ENCODE measurements at places on chromosomes 6 and 20.
A peak's percentile ranks its signal among the peaks of the same experiment; 100 is the strongest.

DNA sequence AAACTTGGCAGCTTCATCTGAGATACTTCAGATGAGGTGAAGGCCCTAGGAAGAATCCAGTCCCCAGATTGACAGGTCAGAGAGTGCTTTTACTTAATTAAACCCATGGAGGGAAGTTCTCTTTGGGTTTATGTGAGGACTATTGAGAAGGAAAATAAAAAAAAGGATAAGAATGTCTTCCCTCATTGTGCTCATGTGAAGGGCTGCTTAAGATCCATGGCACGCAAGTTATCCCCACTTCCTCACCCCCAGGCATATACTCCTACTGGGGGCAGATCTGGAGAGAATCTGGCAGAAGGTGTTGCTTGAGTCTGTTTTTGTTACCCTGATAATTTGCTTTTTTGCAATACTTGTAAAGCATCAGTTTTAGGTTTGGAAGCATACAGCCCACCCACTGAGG, 322.9 kb upstream of the TFAP2D start:
- DNase-seq, result no peak

DNA sequence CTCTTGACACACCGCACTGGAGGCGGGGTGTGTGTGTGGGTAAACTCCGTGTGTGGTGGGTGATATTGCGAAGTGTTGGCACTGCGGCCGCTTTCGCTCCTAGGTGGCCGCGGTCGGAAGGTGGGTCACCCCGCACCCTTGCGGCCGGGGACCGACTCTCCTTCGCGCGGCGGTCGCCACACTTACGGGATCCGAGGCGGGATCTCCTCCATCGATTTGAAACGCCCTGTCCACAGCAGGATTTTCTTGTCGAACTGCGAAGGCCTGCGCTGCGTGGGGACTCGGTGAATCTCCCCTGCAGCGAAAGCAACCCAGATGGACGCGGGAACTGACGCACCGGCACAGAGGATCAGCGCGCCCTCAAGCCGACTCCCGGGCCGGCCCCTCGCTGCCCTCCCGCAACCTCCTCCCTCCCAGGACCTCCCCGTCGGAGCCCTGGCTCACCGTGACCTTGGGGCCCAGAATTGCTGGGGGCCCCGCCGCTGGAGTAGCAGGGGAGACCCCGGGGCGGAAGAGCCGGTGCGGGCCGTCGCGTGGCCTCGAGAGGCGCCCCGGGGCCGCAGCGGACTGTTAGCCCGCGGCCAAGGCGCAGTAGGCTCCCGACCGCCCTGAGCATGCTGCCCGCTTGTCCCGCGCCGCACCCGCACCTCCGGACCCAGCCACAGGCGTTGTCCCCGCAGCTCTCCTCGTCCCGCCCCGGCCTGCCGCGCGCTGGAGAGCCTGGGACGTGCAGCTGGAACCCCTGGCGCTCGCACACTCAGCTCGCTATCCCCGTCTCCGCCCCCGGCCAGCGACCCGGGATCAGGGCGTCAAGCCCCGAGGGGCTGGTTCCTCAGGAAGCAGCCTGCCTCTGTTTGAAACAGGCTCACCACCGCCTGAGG, at the start of gene FAM162B:
FAM162B (minus strand) TSS at position 759 of the 881 bp plus-strand sequence; CDS start at position 616, 143 bp downstream.
- no peak for DNase-seq

DNA sequence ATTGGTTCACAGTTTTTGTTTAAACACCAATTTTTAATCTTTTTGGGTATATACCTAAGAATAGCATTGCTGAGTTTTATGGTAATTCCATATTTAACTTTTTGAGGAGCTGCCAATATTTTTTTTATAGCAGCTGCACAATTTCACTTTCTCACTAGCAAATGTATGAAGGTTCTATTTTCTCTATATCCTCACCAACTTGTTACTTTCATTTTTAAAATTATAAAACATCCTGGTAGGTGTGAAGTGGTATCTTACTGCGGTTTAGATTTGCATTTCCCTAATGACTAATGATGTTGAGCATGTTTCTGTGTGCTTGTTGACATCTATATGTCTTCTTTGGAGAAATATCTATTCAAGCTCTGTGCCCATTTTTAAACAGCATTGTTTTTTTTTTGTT, 452.1 kb downstream of the GRIK2 start:
- DNase-seq, result no peak

GRCh38 chr20:32982617-32983458, 21.4 kb downstream of the SUN5 start:
- DNase-seq, result no peak

DNA sequence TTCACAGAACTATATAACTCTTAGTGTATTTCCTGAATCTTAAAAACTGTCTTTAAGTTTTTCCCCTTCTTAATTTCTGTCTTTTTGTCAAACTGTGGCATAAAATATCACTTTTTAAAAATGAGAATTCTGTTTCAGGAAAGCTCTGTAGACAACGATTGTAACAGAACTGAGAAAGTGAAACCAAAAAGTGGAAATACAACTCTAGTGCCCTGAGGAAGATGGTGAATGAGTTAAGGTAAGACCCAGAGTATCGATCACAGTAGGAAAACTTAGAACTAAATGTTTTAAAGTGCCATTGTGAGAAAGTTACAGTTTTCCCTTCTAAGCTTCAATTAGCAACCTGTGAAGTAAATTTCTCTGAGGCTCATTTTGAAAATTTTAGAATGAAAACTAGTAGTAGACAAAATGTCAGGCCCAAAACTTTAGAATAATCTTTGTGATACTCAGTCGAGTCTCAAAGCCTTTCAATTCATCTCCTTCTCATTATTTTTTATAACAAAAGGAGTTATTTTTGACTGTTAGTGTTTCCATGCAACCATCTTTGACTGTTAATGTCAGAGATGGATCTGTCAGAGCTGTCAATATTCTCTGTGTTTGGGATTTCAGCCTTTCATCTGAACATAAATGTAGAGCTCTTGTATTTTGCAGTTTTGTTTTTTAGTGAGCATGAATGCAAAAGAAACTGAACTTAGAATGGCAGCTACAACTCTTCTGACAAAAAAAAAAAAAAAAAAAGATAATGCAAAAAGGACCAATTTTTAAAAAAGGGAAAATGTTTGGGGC, 19.0 kb upstream of the TRDN start:
- DNase-seq, result no peak

DNA sequence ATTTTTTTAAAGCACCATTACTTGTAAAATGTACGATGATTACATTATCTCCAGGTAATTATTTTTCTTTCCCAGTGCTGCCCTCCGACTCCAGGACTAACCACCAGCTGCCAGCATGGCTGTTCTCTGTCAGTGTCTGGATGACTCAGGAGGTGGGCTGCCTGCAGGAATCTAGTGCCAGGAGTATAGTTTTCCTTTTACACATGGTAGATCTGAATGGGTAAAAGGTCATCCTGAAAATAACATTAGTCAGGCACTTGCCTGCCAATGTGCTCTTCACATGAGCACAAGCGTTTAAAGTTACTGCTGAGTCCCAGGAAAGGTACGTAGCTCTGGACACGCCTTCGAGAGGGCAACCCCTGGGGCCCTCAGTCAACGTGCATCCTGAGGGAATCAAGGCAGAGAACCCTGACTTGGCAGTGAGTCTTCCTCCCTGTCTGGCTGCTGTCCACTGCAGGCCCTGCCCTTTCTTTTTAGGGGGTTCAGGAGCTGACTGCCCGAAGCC, 2.4 kb downstream of the DYNLT1 start:
- no peak for DNase-seq

- no peak for DNase-seq
Observed at GRCh38 chr6:112360498-112360897, 13.4 kb downstream of the RFPL4B start.

DNA sequence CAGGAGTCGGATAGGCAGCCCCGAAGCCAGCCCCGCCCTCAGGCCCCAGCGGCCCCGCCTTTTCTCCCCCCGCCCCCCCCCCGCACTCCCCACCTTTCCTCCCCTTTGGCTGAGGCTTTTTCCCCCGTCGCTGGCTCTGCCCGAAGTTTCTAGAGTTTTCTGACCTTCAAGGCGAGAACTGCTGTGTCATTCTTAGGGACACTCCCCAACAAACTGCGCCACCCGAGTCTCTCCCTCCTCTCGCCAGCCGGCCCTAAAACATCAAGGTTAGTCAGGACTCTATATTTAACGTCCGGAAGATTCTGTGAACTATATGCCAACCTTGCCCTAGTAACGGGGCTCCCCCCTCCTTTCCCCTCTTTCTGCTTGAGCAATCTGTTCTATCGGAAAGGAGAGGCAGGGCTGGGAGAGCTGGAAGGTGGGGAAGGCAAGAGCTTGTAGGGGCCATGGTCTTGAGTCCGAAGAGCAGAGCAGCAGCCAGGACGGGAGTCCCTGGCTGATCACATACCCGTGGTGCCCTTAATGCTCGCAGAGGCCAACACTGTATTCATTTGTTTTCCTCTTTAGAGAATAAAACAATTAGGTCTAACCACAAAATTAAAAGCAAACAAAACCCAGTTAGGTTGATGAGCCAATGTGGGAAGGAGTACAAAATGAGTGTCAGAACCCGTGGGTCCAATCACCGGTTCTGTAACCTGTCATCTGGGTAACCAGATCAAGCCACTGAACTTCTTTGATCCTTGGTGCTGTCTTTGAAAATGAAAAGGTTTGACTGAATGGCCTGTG, 5.3 kb upstream of the HSPA1B start:
- DNase-seq, result peak; percentile 88

DNA sequence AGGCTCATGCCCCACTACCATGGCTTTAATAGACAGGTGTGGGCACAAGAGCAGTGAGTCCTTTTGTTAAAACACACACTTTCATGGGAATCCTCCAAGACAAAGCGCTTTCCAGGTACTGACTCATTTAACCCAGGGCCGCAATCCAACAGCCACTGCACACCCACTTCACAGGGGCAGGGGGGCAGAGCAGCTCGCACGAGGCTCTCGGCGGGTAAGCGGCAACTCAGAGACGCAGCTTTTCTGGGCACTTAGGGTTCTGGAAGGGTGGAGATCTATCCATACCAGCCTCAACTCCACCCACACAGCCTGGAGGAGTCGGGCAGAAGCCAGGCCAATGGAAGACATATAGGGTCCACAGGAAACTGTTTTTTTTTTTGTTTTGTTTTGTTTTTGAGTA, 28.6 kb downstream of the PSMG4 start:
- DNase-seq, result no peak

- peak; percentile 79 for DNase-seq
Observed at GRCh38 chr6:130944486-130944885, 117.3 kb downstream of the SMLR1 start.

- DNase-seq, result no peak
Observed at GRCh38 chr20:62405108-62405980, 1.7 kb downstream of the CABLES2 start.

DNA sequence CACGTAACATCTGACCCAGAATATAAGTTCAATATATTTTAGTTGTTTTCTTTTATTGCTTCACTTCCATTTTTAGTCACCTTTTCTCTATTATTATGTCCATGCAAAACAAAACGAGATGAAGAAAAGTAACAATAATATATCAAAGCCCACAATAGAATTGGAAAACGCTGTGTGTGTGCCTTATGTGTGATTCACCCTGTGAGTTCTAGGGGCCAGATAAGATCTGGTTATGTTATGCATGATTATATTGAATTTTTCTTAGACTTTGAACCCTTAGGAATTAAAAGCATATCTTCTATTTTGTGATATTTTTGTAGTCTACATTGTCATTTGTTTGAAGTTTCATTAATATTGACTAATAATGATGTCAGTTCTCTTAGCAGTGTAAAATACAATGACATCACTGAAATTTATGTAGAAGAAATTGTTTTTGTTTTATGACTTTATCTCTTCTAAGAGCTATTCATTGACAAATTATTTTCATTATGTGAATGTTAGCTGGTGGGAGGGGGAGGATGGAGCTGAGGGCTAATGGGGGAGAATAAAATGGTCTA, 243.6 kb downstream of the TFAP2B start:
- no peak for DNase-seq

- peak; percentile 83 for DNase-seq
Observed at GRCh38 chr20:36852187-36852586, 23.8 kb upstream of the TLDC2 start.
